ENCODE measurements at places on chromosomes 16 and 17.

GRCh38 chr16:534135-534534 lies 6.6 kb downstream of the CAPN15 start:
- no peak for DNase-seq

- no peak for DNase-seq
Measured at GRCh38 chr16:66911801-66912200, 6.9 kb downstream of the CDH16 start.

- no peak for DNase-seq
Measured at GRCh38 chr16:16121185-16121727, 102.0 kb downstream of the ABCC6 start.

GRCh38 chr16:85860413-85861094 lies 38.4 kb upstream of the IRF8 start:
- no peak for DNase-seq

- no peak for DNase-seq
Measured at GRCh38 chr17:48809182-48809581, 7.8 kb downstream of the TTLL6 start.

- DNase-seq: no peak
Measured at GRCh38 chr16:66658860-66659190, 37.7 kb downstream of the CMTM4 start.

DNA sequence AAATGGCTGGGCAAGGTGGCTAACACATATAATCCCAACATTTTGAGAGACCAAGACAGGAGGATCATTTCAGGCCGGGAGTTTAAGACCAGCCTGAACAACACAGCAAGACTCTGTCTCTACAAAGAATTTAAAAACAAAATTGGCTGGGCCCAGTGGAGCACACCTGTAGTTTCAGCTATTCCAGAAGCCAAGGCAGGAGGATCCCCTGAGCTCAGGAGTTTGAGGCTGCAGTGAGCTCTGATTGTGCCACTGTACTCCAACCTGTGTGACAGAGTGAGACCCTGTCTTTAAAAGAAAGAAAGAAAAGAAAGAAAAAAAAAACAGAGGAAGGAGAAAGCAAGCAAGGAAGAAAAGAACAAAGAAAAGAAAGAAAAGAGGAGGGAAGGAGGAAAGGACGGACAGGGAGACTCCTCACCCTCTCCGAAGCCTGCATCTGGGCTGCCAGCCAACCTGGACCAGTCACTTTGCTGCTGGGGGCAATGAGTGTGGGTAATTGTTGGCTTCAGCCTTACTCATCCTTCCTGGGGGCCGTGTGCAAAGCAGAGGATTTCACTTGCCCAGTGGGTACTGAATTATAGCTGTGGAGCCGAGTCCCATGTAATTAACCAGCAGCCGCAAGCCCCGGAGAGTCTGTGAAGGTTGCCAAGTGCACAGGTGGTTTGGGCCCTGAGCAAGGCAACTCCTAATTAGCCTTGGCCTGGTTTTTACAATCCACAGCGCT lies 6.7 kb upstream of the MT4 start:
- no peak for DNase-seq

GRCh38 chr17:4476017-4476416 lies 22.7 kb upstream of the SPNS2 start:
- DNase-seq: no peak

DNA sequence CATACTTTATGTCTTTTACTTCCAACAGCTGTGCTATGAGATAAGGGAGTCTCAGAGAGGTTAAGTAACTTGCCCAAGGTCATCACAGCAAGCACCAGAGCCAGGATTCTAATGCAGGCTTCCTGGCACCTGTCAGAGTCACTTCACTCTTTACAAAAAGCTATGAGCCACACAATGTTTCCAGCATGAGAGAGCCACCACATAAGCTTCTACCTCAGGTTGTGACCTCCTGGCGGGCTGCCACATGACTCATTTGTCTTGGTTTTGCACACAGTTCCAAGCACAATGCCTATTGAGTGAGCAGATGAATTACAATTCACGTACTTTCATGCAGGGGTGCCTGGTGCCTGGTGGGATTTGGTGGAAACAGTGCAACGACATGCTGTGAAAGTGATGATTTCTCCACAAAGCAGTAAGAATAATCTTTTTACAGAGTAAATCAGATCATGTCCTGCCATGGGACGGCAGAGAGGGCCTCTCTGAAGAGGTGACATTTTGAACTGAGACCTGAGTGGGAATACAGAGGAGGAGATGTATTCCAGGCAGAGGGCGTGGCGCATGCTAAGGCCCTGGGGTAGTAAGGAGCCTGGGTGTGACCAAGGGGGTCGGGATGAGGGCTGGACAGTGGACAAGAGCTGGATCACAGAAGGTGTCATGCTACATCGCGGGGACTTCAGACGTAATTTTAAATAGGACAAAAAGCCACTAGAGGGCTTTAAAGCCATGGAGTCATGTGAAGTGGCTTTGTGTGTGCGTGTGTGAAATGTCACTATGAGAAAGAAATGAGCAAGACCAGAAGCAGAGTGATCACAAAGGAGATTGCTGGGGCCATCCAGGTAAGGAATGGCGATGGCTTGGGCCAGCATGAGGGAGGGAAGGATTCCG lies 53.4 kb downstream of the CACNG3 start:
- no peak for DNase-seq

- DNase-seq: peak; percentile 33
Measured at GRCh38 chr16:28321700-28322411, 29.5 kb downstream of the SBK1 start.

DNA sequence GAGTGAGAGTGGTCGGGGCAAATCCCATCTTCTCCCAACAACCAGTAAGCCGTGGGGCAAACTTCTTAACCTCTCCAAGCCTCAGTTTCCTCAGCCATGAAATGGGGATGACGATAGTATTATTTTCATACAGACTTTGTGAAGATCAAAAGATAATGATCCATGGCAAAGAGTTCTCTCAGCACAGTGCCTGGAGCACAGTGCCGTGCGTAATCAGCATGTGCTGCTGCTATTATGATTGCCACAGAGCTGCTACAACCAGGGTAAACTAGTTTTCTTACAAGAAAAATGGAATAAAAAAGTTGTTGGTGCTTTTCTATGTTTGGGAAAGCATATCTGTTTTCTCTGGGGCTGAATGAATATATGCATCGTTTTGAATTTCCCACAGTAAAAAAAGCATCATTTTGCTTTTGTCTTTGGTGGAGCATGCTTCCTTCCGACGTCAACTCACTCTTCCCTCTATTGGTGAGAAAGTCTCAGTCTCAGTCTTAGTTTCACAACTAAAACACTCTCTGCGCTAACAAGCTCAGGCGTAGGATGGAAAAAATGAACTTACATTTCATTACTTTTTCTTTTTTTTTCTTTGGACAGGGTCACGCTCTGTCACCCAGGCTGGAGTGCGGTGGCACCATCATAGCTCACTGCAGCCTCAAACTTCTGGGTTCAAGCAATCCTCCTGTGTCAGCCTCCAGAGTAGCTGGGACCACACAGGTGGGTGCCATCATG lies 37.2 kb downstream of the CDK5R1 start:
- peak; percentile 54 for DNase-seq

DNA sequence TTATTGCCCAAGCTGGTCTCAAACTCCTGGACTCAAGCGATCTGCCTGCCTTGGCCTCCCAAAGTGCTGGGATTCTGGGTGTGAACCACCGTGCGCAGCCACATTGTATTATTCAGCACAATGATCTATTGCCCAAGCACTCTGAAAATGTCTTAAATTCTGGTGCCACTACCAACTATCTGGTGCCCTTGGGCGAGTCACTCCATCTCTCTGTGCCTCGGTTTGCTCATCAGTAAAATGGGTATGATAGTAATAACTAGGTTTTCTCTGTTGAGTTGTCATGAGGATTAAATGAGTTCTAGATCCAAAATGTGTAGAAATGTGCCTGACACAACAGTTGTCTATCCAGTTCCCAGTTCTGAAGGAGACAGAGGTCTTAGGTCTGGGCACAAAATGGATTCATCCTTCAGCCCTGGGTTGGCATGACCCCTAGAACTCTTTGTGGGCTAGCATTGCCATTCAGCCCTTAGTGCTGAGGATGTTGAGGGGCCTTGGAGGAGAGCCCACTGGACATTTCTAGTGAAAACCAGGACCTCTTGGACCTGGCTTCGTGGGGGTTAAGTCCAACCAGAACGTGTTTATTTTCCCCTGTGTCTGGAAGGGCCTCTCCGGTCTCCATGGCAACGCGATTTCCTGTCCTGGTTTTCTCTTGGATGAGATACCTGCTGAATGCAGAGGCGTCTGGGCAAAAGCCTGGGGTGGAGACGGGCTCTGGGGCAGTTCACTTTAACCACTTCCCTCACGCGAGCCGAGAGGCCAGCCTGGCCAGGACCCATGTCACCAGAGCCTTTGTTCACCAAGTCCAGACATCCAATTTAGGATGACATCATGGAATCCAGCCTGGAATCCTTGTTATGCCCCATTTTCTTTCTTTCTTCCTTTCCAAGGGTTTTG lies 43.7 kb upstream of the TNRC6A start:
- DNase-seq: no peak

GRCh38 chr17:80083136-80083661 lies 18.2 kb upstream of the GAA start:
- DNase-seq: no peak

GRCh38 chr16:84608282-84608681 lies 9.6 kb downstream of the COTL1 start:
- DNase-seq: no peak

DNA sequence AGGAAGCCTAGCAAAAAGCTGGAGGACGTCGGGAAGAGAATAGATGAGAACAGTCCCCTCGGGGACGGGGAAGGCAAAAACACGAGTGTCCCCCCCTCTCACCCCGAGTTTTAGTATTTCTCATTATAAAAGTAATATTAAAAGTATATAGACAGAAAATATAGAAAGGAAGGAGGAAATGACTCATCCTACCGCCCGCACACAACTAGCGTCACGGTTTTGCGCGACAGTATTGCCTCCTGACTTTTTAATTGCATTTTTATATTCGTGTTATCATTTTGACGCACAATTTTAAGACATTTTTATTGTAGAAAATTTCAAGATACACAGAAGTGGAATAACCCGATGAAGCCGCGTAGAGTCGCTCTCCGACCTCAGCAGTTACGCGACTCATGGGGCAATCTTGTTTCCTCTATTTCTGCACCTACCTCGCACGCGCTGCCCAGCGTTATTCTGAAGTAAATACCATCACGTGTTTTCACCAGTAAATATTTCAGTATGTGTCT lies 652 bp upstream of the SLC25A19 start:
- DNase-seq: no peak
